CD4-positive, alpha-beta T cell treated with Interleukin-21 for 1 hour (primary cell): ENCODE measurements at places on chromosomes 12 and 14.

DNA sequence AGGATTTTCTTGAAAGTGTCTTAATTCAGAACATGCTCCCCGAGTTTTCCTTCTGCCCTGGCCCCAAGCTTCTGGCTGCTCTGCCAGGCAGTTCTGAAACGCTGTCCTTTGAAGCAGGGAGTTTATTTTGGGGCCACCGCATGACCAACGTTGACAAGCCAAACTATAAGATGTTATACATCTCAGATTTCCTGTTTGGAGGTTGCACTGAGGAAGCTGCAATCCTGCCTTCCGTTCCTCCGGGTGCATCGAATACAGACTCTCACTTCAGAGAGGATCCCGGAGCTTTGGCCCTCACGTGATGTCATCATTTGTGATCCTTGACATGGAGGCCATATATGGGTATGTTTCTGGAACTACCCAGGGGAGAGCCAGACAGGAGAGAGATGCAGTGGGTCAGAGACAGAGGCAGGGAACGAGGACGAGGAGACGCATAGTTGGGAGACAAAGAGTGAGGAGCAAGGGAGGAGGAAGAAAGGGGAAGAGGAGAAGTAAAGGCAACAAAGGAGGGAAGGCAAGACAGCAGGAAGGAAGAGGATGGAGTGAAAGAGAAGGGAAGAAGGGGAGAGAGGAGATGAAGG is at the start of gene ASB2:
TSS of gene ASB2 (minus strand) at position 94 of the 581 bp plus-strand sequence. CDS start 12,031 bp downstream, outside the sequence.
- no peak for DNase-seq

GRCh38 chr14:36383767-36384431 is 63.5 kb upstream of the MBIP start:
- no peak for DNase-seq

DNA sequence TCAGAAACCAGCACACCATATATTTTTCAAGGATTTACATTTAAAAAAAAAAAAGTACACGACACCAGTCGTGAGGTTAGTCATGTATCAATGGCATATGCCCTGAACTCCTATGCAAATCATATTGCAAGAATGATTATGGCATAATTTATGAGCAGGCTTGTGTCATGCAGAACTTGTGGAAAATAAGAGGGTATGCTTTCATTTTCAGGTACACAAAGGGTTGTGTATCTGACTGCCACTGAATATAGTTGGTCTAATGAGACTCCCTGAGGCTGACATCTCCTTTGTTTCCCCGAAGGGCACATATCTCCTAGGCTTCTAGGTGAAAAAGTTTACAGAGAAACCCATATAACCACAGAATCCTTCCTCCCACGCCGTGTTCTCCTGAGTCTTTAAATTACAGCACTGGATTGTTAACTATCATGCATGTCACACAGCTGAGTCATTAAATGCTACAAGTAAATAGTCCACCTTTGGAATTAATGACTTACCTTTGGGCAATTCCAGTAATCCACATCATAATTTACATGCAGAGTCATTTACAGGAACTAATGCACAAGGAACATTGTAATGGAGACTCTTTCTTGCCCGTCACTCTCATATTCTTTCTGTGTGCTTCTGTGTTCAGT is 356.7 kb upstream of the DIO2 start:
- no peak for DNase-seq

- no peak for DNase-seq
These were observed 36.2 kb downstream of the MED13L start for GRCh38 chr12:116241157-116241759.

GRCh38 chr12:68319988-68320623 is 12.1 kb downstream of the MDM1 start:
- DNase-seq = no peak

DNA sequence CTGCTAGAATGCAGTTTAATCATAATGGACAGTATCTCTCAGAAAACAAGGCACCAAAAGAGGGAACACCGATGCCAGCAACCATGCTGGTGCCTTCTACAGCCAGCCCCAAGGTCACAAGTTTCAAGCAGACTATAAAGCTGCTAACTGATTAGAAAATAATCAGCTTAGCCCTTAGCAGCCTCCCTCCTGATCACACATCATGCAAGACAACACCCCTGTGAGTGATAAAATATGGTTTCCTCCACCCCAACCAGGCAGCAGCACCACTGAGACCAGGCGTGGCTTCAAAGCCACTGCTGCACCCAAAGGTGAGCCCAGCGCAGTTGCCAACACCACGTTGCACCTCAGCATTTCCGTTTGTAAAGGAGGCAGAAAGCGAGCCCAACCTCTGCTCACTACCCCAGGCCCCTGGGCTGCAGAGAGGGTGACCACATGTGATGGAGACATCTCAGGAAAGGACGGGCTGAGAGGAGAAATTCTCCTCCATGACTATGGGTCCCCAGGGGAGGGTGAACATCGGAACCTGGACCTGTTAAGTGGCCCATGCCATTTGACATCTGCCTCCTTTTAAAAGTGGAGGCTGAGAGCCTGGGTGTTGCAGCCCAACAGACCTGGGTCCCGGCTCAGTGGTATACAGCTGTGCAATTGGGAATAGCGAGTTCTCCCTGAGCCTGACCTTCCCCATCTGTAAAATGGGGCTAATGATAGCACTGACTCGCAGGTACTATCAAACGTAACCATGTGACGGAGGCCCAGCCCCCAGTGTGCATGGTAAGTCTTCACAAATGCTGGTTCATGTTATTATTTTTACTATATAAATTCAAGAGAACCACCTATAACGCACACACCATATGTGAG is 11.5 kb downstream of the ZFP36L1 start:
- DNase-seq = peak; percentile 84

GRCh38 chr12:94098466-94098865 is 49.9 kb upstream of the PLXNC1 start:
- DNase-seq = no peak

GRCh38 chr12:113961921-113962710 is 4.0 kb downstream of the RBM19 start:
- peak; percentile 7 for DNase-seq

DNA sequence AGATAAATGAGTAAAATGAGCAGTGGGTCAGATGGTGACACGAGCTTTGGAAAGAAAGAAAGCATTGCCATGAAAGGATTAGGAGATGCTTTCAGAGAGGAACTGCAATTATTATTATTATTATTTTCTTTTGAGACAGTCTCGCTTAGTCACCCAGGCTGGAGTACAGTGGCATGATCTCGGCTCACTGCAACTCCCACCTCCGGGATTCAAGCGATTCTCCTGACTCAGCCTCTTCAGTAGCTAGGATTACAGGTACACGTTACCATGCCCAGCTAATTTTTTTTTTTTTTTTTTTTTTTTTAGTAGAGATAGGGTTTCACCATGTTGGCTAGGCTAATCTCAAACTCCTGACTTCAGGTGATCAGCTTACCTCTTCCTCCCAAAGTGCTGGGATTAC is 77.4 kb downstream of the ST8SIA1 start:
- no peak for DNase-seq

DNA sequence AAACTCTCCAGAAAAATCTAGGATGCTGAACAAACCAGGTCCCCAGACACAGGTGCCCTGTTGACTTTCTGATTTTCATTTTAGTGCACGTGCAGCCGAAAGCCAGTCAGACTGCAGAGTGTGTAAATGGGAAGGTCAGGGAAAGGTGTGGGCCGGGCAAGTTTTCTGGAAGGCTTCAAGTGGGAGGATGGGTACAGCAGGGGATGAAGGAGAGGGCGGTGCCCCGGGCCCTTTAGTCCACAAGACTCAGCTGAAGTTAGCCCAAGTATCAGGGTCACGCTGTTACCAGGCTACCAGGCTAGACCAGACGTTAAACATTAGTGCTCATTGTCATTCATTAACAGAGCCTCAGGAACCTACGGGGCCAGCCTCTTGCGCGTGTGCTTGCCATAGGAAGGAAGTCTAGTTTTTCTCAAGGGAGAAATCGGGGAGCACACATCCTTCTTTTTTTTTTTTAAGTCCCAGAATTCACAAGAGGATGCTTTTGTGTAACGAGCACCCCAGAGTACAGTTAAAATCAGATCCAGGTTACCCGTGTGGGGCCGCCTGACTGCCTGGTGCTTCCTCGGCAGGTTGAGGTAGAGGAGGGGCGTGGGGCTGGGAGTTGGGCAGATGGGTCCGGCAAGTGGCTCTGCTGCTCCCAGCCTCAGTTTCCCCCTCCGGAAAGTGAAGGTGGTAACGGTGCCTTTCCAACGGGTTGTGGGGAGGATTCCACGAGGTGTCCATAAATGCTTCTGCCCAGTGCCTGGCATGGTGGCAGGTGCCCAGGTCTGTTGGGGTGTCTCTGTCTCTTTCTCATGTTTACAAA is 19.1 kb downstream of the BCL7A start:
- no peak for DNase-seq

DNA sequence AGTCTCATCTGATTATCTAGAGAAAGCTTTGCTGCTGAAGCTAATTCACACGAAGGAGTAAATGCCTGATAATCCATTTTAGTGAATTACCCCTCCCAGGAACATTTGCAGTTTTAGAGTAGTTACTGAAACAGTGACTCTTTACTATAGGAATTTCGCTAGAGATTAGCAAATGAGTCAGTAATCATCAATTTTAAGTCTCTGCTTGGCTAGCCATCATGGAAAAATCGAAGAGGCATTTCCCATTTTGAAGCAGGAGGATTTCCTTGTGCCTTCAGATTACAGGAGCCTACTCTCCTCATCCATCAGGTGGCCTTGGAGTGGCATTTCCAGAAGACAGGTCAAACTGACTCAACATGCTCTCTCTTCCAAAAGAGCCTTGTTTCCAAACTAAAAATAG is 154.5 kb downstream of the EGLN3 start:
- DNase-seq = no peak

DNA sequence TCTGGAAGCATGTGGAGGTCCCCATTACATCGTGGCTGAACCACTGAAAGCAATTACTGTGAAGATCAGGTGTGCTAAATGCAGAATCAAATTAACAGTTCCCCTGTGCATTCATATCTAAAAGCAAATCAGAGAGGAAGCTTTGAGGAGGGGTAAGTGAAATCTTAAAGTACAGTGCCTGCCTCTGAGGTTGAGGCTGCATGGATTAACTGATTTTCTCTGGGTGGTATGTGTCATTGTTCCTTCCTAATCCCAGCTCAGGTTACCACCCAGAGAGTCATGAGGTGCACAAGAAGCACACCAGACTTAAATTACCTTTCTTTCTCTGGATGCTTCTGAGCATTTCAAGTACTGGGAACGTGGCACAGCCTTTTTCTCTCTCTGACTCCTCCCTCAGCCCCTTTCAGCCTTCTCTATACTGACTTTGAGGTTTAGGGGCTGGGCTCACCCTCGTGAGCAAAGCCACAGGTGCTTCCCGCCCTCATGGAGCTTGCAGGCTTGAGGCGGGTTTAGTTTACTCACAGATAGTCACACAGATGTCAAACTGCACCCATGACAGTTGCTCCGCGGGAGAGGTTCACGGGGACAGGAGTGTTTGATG is 237.6 kb upstream of the CRY1 start:
- peak; percentile 6 for DNase-seq

DNA sequence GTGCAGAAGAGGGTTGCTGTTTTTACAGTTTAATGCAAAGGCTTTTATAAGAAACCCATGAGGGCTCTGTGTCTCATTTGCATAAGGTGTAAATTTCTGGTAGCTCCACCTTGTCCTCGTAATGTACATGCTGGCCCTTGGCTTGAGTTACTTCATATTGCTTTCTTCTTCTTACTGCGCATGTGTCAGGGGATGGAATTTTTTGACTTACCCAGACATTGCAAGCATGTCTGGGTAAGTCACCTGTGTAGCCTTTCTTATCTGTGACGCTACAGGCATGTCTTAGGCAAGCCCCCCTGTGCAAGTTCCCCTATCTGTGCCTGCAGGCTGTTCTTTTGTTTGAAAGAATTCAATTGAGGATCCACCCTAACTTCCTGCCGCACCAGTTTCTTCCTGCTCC is 274.2 kb downstream of the ETNK1 start:
- DNase-seq = no peak

GRCh38 chr12:67826946-67827720 is 162.1 kb upstream of the IFNG-AS1 start:
- DNase-seq = no peak

GRCh38 chr12:1695886-1696670 is 5.2 kb downstream of the ADIPOR2 start:
- no peak for DNase-seq

GRCh38 chr14:100891501-100892445 is 11.7 kb downstream of the RTL1 start:
- no peak for DNase-seq

DNA sequence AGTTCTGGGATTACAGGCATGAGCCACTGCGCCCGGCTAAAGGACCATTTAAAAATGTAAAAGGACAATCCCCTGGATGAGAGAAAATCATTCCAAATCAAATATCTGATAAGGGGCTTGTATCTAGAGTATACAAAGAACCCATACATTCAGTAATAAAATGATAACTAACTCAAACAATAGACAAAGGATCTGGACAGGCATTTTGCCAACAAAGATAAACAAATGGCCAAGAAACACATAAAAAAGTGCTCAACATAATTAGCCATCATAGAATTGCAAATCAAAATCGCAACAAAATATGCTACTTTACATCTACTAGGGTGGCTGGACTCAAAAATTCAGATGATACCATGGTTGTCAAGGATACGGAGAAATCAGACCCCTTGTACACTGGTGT is 8.5 kb upstream of the BICD1 start:
- no peak for DNase-seq

GRCh38 chr14:53766601-53767000 is 190.0 kb downstream of the BMP4 start:
- DNase-seq = no peak

DNA sequence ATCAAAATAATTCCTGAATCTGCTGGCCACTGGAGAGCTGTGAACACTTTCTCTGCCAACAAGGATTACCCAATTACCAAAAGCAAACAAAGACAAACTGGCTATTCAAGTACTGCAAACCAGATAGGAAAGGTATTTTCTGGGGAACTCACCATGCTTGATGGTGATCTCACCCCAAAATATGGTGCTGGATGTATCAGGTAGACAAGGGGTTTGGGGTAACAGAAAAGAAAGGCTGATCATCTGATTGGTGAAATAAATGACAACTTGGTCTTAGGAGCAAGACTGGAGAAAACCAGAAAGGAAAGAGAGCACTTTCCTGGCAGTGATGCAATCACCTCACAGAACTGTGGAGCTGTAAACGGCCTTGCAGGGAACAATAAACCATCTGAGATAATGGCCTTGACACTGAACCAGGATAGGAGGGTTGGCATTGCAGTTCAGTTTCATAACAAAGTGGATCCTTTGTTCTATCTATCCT is 31.0 kb upstream of the NPFF start:
- no peak for DNase-seq

GRCh38 chr12:104000807-104001434 is 35.2 kb downstream of the TDG start:
- no peak for DNase-seq

DNA sequence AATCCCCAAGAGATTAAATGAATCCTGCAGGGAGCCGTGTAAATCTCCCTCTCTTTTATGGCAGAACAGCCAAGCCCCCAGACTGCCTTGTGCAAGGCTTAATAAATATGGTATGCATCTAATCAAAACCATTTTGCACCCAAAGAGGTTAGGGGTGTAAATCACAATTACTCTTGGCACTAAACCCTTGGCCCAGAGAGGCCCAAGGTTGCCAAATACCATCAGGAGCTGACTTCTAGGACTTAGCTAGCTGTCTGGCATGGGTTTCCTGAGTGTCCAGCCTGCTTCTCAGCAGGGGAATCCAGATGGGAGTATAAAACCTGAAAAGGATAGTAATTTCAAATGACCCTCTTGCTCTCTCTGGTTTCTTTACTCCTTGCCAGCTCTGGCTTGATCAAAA is 610.4 kb downstream of the MED13L start:
- no peak for DNase-seq

- no peak for DNase-seq
These were observed 33.0 kb downstream of the PTPN21 start for GRCh38 chr14:88521818-88522217.

- no peak for DNase-seq
These were observed 174.6 kb downstream of the ETV6 start for GRCh38 chr12:11824069-11824468.
